ENCODE measurements at places on chromosomes 13 and 19.

- no peak for DNase-seq
Observed at GRCh38 chr19:34588846-34589245, 88.1 kb downstream of the SCGB2B2 start.

GRCh38 chr13:62067821-62068220, 652.2 kb upstream of the PCDH20 start:
- no peak for DNase-seq

- DNase-seq, result no peak
Observed at GRCh38 chr19:17103177-17103576, 27.6 kb downstream of the MYO9B start.

DNA sequence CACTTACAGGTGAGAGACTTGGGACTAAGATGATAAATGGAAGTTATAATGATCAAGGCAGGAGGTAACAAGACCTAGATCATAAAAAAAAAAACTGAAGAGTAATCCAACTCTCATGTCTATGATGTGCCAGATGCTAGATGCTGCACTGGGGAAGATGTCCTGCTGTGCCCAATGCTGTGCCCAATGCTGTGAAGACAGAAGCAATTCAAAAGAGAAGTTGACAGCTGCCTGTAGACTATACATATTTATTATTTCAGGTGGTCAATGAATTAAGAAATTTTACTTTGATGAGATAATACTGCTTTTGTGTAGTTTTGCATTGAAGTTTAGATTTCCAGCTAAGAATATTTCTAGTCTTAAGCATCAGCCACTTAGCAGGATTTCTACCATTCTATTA, 21.5 kb downstream of the VWA8 start:
- DNase-seq, result no peak

- DNase-seq, result no peak
Observed at GRCh38 chr13:106595625-106596024, 27.7 kb upstream of the ARGLU1 start.

DNA sequence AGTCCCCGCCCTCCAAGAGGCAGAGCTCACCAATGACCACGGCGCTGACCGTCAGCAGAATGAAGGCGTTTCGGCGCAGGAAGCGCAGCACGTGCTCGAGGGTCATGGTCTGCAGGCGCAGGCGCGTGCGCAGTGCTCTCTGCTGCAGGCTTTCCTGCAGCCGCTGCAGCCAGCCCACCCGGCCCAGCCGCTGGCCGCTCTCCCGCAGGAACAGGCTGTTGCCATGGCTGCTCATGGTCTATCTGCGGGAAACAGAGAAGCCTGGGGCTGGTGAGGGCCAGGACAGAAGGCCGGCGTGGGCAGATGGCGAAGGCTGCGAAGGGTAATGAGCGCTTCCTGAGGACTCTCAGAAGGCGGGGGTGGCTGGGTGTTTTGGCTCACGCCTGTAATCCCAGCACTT, 7.0 kb downstream of the SLC1A6 start:
- DNase-seq, result no peak

DNA sequence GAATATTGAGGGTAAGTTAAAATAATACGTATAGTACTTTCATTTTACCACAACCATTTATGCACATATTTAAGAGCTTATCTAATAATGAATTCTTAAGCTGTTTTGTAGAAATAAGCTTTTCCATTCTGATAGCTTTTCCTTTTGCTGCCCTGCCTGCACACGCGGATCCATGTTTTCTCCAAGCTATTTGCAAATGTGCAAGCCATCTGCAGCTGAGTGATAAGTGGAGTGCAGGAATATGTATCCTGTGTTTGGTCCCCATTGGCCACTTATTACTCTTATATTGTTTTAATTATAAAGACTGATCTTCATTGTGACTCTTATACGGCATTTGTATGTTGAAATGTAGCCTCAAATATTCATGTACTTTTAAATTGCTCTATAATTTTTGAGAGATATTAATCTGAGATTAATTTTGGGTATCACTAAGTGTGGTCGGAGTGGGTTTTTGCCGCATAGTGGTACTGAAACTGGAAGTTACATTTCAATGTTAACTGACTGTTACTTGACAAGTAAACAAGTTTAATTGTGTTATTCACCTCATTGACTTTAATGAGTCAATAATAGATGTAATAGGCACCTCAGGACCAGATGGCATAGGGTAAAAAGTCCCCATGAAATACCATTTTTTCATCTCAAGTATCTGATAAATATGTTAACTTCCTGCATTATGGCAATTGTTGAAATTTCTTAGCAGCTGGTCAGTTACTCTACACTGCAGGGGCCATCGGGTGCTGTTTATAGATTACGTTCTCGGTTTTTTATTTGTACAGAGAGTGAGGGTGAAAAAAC, 1567.4 kb downstream of the EFNB2 start:
- DNase-seq, result no peak

DNA sequence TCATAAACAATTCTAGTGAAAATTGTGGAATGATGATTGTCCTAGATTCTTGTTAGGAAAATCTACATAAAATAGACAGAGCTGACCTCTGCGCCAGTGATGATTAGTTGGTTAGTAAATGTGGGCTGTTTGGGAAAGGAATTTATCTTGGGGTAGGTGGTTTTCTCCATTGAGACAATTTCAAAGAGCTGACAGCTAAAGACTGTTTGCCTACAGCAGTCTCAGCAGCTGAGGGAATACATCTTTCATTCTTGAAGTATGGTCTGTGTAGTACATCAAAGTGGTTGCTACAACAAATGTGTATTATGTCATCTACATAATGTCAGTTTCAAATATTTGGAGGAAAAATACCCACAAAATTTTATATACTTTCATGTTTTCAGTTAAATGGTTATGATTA, 117.2 kb upstream of the TRPC4 start:
- DNase-seq, result no peak

DNA sequence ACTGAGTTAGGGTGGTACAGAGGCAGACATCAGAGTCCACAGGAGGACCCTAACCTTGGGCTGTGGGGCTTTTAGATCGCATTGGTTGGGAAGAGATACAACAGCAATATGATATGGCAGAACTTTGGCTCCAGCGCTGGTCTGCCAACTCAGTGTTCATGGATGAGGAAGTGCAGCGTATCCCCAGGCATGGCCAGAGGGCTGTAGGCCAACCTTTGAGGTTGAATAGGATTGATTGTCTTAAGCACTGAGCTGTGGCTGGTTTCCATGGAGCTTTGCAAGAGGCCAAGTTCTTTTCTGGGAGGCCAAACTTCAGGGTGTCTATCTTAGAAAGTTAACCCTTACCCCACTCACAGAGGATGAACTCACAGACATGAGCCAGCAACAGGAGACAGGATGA, 144.1 kb upstream of the TMTC4 start:
- DNase-seq, result no peak

DNA sequence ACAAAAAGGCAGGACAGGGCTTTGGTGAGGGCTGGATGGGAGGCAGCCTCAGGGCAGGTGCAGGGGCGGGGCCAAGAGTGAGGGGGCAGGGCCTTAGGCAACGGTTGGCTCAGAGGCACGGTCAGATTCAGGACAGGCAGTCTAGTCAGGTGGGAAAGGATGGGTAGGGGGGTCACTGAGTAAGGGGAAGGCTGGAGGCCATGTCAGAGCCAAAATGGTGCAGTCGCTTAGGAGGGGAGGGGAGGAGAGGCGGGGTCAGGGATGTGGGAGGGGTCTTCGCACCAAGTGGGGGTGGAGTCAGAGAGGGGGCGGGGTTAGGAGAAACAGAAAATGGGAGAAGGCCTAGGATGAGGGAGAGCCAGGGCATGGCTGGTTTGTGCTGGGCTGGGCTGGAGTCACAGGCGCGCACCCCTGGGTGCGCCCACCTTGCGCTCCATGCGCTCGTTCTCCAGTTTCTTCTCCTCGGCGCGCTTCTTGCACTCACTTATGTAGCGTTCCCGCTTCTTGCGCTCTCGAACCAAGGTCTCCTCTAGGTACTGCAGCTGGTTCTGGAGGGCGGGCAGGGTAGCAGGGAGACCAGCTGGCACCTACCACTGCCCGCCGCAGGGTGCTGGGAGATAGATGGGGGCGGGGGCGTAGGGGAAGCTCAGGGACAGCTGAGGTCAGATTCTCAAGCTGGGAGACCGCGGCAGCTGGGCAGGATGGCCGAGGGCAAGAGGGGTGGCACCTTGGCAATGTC, 6.8 kb upstream of the RGL3 start:
- DNase-seq, result no peak

- DNase-seq, result no peak
Observed at GRCh38 chr13:37695200-37695599, 96.6 kb upstream of the POSTN start.

- DNase-seq, result no peak
Observed at GRCh38 chr13:23796551-23796950, 92.6 kb downstream of the MIPEP start.

GRCh38 chr13:98155475-98156109, 12.7 kb downstream of the FARP1 start:
- no peak for DNase-seq

DNA sequence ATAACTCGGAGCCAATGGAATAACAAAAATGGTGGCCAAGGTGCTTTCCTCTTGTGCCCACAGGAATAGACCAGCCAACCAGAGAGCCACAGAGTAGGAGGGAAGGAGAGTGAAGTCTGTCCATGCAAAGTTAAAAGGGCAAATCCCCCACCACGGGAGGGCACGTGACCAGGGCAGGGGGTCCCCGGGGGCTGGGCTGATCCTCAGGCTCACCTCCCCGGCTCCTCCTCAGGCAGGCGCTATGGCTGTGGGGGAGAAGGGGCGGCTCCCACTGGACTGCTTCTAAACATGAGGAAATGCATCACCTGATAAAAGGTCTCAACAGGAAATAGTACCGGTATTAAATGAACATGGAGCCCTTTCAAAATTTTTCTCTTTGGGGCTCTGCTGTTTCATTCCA, 73.2 kb upstream of the SLC15A1 start:
- no peak for DNase-seq

GRCh38 chr19:55563261-55563690, 17.4 kb downstream of the ZNF579 start:
- no peak for DNase-seq

DNA sequence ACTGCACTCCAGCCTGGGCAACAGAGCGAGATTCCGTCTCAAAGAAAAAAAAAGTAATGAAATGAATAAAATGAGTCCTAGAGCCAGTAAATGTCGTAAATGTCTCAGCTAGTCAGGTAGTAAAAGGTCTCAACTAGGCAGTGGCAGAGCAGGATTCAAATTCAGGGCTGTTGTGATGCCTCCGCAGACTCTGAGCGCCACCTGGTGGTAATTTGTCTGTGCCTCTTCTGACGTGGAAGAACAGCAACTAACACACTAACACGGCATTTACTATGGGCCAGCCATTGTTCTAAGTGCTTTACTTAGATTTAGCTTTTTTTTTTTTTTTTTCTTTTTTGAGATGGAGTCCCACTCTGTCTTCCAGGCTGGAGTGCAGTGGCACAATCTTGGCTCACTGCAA, 30.2 kb downstream of the CYP2F1 start:
- peak; percentile 48 for DNase-seq

DNA sequence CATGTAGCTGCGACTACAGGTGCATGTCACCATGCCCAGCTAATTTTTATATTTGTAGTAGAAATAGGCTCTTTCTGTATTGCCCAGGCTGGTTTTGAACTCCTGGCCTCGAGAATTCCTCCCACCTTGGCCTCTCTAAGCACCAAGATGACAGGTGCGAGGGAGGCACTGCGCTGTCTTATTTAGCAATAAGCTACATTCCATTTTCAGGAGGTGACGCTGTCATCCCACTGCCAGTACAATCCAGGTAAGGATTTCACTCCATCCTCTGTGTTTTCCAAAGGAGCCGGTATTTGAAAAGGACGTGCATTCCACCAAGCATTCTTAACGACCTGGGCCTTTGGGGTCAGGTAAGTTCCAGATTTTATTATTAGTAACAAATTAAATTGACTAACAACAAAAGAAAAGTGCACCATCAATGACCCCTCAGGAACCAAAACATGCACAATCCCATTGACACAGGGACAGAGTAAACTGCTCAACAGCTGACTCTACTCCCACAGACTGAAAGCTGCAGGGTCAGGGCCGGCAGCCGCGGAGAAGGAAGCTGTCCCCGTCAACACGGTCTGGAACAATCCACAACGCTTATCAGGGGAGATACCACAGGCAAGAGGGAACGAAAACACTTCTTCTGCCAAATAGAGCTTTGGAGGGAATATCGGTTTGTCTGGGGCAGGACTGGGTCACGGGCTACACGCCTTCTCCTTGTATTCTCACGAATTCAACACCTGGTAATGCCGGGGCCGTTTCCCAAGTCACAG, 82.8 kb downstream of the INSR start:
- DNase-seq, result no peak

- DNase-seq, result no peak
Observed at GRCh38 chr19:30711296-30711695, 339.1 kb downstream of the ZNF536 start.

GRCh38 chr19:40604171-40604646, 3.0 kb downstream of the LTBP4 start:
- DNase-seq, result no peak

- no peak for DNase-seq
Observed at GRCh38 chr13:48902368-48902767, 73.3 kb upstream of the FNDC3A start.

- DNase-seq, result no peak
Observed at GRCh38 chr13:33493672-33494365, 208.3 kb upstream of the STARD13 start.

DNA sequence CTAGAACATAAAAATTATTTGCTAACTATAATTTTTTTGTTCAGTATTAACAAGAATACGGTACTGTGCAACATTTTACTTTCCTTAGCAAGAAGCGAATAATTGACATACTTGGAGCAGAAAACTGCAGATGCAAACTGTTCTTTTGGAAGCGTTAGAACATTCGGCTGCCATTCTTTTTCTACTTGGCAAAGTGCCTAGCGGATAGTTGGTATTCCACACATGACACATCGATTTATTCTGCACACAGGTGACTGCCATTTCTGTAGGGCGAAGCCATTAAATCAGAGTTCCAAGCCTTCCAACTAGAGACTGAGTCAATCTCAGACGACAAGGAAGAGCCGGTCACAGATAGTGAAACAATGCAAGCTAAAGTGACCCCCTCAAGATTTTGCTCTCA, 117.4 kb downstream of the TRPC4 start:
- no peak for DNase-seq

GRCh38 chr13:57627663-57628062, 3.9 kb upstream of the PCDH17 start:
- DNase-seq, result no peak

DNA sequence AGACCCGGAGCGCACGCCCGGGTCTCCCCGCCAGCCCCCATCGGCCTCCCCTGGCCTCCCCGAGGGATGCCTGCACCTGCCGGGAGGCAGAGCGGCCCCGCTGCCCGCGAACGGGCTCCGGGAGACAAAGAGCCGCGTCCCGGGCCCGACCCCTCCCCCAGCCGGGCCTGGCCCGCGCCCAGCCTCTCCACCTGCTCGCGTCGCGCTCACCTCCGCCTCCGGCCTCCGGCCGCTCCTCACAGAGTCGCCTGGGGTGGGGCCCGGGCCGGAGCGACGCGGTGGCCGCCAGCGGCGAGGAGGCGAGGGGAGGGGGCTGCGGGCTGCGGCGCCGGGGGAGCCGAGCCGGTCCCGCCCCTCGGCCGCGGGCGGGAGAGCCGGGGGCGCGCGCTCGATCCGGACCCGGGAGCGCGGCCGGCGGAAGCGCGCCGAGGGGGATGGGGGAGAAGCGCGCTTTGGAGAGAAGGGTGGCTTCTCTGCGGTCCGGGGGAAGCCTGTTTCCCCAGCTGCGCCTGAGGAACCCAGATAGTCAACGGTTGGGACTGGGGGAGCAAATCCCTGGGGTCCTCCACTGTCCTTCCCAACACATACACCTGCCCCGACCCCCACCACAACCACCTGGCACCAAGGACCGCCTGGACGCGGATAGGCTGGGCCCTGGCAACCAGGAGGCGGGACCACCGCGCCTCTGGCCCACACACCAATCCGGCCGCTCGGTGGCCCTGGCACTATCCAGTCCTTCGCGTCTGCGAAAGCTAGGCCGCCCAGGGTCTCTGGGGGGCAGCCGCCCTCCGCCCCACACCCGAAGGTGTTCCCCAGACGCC, at the start of gene PRR36:
Gene PRR36 (minus strand): TSS at position 315 of the 821 bp plus-strand sequence. CDS start 701 bp downstream, outside the sequence.
- no peak for DNase-seq
